ENCODE measurements at places on chromosomes 5 and 9.

GRCh38 chr5:155728146-155728856 lies 598.7 kb upstream of the SGCD start:
- DNase-seq = peak; percentile 38

DNA sequence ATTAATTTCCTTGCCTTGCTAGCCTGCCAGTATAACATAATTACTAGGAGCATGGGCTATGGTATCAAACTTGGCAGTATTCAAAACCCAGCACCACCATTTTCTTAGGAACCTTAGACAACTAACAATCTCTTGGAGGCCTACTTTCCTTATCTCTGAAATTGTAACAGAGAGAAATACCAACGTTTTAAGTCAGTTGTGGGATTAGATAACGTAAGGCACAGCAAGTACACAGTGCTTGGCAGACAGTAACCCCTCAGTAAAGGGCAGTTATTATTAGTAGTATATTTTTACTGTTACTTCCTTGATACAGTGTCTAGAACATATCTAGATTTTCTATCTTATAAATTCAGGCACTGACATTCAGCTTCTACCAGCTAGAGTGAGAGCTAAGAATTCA lies 309.6 kb downstream of the ACTL7B start:
- DNase-seq = no peak

DNA sequence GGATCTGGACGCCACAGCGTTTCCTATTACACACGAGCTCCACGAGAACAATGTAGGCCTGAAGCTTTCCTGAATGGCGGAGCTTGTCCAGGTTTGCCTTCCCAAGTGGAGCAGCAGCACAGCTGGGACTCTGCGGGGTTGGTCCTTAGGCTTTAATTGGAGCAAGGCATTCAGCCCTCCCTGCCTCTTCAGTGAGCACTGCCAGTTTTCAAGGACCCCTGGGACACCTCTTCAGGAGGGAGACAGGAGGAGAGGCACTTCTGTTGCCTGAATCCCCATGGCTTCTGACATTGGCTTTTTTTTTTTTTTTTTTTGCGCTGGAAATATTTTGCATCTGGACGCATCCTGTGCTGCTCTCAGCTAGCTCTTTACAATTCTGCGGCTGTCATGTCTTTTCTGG lies 179.4 kb downstream of the SEMA6A start:
- DNase-seq = no peak

DNA sequence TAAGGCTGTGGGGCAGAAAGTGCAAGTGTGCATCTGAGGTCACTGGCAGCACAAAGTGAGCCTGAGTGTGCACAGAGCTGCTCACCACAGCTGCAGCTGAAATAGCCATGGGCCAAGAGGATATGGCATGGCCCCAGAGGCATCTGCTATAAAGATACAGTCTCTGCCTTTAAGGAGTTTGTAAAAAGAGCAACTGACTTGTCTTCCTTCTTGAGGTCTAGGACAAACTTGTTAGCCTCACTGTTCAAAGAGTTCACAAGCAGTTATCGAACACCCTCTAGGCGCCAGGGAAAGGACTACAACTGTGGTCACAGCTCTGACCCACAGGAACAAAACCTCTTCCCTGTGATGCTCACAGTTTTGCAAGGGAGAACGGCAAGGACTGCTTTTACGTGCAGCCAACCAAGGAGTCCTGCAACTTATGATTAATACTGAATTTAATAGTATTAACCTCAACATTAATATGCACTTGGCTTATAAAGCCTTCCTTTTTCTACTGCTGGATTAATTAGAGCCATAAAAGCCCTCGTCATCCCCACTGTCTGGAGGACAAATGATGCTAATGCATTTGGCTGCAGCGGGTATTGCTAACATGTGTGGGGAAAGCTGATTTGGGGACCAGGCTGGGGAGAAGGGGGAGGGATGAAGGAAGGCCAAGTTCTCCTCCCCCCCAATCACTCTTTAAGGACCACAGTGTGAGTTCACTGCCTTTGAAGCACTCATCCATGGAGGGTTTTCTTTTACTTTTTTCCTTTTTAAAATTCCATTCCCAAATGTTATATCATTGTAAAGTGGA lies 189.8 kb upstream of the TRIM32 start:
- peak; percentile 1 for DNase-seq

DNA sequence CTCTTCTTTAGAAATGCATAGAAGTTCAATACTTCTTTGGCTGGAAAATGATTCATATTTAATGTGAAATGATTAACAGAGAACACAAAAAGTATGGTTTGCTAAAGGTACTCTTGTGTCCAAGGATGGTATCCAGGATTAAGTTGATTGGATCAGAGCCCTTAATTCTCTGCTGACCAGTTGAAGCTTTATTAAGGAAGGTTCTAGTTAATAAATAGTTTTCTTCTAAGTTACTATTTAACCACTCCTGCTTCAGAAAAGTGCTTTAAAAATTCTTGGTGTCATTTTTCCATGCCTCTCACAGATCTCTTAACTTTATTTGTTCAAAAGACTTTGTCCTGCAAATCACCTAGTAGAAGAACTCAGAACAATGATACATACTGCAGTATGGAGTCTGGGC lies 134.3 kb downstream of the MEF2C start:
- DNase-seq = no peak

- DNase-seq = no peak
Measured at GRCh38 chr5:75275147-75275546, 38.5 kb upstream of the ANKRD31 start.

- DNase-seq = peak; percentile 59
Measured at GRCh38 chr9:74821636-74822035, 66.1 kb downstream of the TRPM6 start.

- no peak for DNase-seq
Measured at GRCh38 chr5:132265336-132266030, 8.0 kb downstream of the PDLIM4 start.

DNA sequence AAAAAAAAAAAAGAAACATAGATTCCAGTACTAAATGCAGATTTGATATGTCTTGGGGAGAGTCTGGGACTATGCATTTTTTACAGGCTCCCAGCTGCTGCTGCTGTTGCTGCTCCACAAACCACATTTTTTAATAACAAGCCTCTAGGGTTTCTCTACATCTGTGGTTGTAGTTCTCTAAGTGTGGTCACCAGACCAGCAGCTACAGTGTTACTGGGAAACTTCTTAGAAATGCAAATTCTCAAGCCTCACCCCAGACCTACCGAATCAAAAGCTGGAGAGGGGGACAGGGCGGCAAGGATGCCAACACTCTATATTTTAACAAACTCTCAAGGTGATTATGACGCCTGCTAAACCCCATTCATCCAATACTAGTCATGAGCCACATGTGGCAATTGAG lies 293.4 kb upstream of the PTGER4 start:
- no peak for DNase-seq

- DNase-seq = no peak
Measured at GRCh38 chr5:68778484-68778883, 315.3 kb upstream of the SLC30A5 start.

- peak; percentile 63 for DNase-seq
Measured at GRCh38 chr9:81686614-81687520, 2.5 kb downstream of the TLE1 start.

DNA sequence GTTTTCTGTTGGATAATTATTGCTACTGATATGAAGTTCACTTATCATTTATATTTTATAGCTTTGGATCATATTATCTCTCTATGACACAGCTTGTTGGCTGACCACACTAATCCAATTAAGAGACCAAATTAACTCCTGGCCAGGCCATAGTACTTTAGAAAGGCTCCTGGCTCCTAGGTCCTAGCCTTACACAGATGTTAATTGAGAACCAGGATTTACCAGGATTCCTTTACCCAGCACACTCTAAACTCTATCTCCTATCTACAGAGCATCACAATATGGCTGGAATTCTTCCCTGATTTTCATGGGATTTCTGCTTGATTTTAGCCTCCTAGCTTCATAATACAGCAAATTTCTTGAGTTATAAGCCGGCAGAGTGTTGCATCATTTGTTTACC lies 80.3 kb downstream of the SLCO6A1 start:
- no peak for DNase-seq

- peak; percentile 60 for DNase-seq
Measured at GRCh38 chr9:28774433-28775235, 1201.4 kb upstream of the C9orf72 start.

GRCh38 chr9:33818167-33818846 lies 1.3 kb downstream of the UBE2R2 start:
- peak; percentile 21 for DNase-seq

Measured in hippocampal formation (tissue), 2 donors.